COR-L47 (cell line): ENCODE measurements at places on chromosomes 16 and 17.

DNA sequence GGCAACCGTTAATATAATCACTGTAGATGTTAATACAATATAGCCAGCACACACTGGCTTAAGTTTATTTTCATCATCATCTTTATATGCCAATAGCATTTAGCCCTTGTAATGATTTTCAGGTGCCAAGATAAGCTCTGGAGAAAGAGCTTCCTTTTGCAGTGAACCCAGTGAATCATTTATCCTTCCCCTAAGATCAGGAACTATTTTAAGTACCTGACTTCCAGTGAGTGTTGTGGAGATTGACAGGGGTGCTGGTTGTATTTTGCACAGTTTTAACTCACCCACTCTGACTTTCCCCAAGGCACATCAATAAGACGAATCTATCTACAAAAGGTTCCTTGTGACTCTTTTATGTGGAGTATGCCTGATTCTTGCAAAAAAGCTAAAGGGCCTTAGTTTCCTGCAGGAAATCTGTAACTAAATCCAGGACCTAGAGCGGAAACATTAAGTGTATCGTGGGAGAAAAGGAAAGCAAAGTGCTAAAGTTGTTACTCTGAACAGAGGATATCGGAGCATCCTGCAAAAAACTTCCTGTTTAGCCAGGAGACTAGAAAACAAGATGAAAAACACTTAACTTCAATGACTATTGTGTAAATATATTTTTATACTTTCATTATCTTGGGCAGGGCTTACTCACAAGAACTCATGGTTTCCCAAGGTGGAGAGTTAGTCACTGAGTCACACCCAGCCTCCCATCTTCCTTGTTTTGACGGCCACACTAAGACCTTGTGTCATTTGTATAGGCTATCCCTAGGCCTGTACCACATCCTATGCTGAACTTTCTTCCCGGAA, 183.6 kb downstream of the MAP2K6 start:
- DNase-seq = no peak

DNA sequence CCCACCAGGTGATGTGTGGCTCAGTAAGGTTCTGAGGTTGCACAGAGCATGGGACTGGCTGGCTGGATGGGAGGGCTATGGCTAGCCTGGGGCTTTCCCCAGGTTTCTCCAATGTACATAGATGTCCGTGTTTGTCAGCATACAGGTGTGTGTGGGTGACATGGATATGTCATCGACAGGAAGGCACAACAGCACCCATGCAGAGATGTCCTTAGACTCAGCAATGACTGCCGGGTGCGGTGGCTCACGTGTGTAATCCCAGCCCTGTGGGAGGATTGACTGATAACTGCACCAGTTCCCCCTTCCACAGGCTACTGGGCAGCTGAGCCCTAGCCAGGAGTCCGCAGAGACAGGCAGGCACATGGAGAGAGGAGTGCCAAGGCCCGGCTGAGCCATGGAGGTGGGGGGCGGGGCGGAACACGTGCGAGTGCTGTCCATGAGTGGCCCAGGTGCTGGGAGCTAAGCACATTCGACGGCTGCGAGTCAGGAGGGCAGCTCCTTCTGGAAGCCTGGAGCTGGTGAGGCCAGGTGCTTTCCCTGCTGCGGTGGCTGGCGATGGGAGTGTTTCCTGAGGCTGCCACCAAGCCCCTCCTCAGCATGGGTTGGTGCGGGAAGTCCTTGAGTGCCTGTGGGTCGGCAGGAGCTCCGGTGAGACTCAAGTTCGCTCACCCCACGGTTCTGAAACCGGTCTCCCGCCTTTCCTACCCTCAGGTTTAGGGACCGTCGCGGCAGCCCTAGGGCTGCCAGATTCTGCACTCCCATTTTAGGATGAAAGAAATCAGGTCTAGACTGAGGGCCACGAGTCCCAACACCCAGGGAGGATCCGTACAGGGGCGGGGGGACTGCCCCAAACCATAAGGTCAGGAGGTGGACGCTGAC, 858 bp upstream of the ASPSCR1 start:
- peak; percentile 76 for DNase-seq

DNA sequence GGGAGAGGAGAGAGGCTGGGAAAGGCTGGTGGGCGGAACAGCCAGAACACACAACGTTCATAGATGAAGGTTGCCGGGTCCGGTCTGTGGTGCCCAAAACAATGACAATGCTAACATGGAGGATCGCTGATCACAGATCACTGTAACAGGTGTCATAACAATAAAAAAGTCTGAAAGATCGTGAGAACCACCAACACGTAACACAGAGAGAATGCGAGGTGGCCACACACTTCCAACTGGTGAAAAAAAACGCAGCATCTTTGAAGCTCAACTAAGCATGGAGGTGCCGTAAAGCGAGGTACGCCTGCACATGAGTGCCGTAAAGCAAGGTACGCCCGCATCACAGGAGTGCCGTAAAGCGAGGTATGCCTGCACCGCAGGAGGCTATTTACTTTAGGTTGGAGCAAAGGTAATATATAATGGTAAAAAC, 42.3 kb downstream of the ABR start:
- DNase-seq = no peak

DNA sequence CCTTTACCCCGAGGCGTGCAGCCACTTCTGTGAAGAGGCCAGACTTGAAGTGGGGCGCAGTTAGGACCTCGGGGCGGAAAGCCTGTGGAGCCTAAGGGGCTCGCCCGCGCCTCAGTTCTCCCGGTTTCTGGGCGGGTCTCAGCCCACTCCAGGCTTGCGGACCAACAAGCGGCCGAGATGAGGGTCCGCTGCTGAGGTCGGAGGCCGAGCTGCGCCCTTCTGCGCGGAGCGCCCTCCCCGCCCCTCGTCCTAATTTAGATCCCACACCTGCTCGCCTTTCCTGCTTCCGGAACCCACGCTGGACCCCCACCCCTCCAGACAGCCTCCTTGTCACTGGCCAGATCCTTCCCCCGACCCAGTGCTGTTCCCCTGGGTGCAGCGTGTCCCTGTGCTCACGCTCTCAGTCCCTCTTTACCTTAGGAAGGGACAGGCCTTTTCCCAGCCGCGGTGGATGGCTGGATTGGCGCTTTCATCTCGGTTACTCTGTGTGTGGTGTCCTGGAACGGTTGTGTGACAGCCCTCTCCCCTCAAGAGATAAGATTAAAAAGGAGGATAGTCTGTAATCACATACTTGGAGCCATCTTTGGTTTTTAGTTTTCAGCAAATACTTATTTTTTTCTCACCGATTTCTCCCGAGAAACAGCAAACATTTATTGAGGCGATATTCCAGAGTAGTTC, 933 bp upstream of the ATXN7L3 start:
- DNase-seq = no peak

DNA sequence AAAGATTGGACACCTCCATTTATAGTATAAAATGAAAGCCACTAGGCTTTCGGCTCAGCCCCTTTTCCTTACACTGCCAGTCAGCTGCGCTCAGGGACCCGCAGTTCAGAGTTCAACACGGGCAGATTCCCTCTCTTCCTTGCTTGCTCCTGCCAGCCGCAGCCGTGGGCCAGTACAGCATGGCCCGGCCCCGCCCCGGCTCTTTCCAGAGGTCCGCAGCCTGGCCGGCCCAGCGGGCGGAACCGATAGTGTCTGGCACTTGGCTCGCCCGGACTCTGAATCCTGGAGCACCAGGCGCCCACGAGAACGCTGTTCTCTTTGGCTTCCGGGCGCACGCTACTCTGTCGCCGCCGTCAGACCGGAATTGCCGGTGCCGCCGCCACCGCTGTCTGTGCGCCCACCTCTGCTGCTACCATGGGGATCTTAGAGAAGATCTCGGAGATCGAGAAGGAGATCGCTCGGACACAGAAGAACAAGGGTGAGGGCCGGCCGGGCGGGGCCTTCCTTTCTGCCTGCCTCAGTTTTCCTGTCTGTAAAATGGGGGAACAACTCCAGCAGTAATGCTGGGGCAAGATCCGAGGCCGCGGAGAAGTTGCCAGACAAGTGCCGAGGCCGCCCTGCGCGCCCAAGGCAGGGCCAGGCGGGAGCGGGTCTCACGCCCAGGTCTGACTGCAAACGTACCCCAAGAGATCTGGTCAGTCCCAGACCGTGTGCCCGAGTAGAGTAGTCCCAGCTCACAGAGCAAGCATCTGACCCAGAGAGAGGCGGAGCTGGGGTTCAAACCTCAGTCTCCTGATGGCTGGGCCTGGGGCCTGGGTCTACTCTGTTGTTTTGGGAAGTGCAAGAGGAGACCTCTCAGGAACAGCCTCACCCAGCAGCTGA, at the start of gene DRG2:
Gene DRG2, plus strand, starts transcription at position 339 of the 882 bp plus-strand sequence. Its CDS starts 76 bp downstream, at position 415.
- DNase-seq = peak; percentile 67

GRCh38 chr17:4858068-4858881, 25.1 kb downstream of the MINK1 start:
- no peak for DNase-seq

DNA sequence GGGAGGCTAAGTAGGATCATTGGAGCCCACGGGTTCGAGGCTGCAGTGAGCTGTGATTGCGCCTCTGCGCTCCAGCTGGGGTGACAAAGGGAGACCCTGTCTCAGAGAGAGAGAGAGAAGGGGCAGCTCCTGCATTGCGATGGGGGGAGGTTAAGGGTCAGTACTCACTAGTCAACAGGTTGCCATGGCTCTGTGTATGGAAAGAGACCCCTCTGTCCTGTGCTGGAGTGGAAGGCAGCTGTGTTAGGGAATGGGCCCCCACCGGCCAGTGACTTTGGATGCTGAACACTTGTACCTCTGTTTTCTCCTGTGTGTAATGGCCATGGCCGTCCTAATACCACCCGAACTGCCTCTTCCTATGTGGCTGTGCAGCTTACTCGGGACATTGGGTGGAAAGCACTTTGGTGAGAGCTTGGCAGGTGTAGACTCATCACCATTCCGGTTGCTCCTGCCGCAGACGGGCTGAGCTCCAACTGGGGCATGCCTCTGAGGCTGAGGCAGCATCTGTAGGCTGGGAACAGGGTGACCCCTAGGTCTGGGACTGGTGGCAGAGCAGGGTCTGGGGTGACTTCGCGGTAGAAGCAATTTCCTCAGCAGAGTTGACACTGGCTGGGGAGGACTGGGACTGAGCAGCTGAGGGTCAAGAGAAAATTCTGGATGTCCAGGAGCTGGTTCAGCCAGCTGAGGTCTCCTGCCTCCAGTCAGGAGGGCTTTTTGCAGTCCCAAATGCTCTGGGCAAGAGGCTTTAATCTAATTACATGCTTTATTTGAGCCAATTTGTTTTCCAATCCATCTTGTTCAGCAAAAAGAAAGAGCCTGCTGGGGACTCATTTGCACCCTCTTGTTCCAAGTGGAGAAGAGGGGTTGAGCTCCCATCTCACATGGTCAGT, 184.5 kb downstream of the NTN1 start:
- DNase-seq = no peak

- DNase-seq = peak; percentile 37
These were observed 14.4 kb downstream of the HID1 start for GRCh38 chr17:74957935-74958740.

- DNase-seq = no peak
These were observed 174.8 kb downstream of the UTP18 start for GRCh38 chr17:51435171-51435552.

- DNase-seq = no peak
These were observed 82.8 kb downstream of the MYH13 start for GRCh38 chr17:10290041-10290440.

GRCh38 chr17:7479213-7480088, at the start of gene ZBTB4:
Gene ZBTB4, minus strand, starts transcription at chr17:7479631. Its CDS starts 12,830 bp downstream, at chr17:7466801.
- no peak for DNase-seq

DNA sequence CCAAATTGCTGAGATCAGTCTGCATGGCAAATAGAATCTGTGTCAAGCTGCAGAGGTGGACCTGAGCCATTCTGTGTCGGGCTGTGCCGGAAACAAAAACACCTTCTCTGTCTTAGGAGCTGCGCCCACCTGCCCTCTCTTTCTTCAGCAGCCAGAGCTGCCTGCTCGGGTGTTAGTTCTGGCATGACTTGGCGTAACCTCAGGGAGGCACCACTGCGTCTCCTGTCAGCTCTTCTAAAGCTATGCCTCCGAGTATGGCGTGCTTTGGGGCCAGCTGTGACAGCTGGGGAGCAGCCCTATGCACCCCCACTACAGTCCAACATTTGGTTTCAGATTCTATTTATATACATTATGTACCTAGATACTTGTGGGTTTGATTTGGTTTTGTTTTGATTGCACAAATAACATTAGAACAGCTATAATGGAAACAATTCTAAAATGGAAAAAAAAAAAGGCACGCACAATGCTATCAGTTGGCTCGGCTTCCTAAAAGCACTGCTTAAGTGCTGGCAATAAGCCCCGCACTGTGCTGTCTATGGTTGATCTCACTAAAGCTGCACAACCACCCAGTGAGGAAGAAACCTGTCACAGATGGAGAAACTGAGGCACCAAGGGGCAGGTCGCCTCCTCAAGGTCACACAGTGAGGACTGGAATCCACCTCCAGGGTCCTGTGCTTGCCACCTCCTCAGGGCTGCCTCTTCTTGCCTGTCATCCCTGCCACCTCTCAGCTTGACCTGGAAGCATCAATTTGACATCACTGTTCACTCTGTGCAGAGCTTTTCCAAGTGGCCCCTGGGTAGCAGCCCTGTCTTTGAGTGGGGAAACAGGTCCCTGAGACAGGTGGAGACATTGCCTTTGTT, 18.7 kb upstream of the ADGRG1 start:
- no peak for DNase-seq

DNA sequence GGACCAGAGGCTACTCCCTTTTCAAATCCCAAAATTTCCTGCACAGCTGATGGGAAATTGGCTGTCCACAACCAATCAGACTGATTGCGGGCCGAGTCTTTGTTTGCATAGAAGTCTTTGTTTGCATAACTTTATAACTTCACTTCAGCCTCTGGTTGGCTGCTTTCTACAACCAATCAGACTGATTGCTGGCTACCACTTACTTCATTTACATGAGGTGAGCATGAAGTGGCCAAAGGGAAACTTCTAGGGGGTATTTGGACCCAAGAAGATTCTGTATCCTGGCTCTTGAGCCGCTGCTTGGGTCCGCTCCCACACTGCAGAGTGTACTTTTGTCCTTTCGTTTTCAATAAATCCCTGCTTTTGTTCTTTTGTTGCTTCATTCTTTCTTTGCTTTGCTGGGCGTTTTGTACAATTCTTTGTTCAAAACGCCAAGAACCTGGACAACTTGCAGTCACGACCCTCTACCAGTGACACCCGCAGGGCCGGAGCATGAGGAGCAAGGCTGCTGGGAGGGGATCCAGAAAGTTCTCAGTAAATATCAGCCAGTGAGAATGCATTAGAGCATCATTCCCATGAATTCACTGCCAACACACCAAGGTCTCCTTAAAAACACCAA, 67.5 kb downstream of the IQCK start:
- DNase-seq = no peak
